ENCODE measurements at places on chromosomes 6 and 20.

DNA sequence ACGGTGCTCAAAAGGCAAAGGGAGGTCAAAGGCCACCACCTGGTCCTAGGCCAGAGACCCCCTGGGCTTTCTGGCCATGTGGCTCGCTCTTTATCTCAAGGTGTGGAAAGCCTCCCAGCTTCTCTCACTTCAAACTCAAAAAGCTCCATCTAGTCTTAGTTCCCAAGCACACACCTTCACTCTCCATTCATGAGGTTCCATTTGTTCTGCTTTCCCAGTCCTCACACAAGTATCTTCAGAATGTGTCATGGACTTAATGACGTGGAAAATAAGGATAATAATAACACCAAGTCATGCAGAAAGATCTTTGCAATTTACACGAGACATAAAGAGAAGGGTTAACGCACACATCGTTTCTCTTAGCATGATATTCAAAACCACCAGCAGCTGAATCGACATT, 219.3 kb downstream of the GMDS start:
- no peaks in the 10 kb centered on the region for H3K4me1 ChIP-seq
- no peaks in the 10 kb centered on the region for H3K36me3 ChIP-seq
- no peak overlapping the region for H3K4me3 ChIP-seq

- DNase-seq = peak; percentile 60
- peak within 1 kb of the TSS; percentile 100 for H3K4me3 ChIP-seq
- H3K36me3 ChIP-seq = 0 out of 2 replicates have a peak, but pooled peaks cover 1% of the 10 kb centered on the region
- H3K27me3 ChIP-seq = no peaks in the 10 kb centered on the region
- peak within 1 kb of the TSS; percentile 85 for H3K27ac ChIP-seq
Measured at GRCh38 chr20:62065674-62066338, at the start of gene TAF4. TSS of gene TAF4 (minus strand) at chr20:62065881. CDS start at chr20:62065810, 71 bp downstream.

GRCh38 chr6:69816569-69816968, 19.8 kb upstream of the LMBRD1 start:
- H3K27ac ChIP-seq = no peak overlapping the region
- no peaks in the 10 kb centered on the region for H3K4me1 ChIP-seq
- no peak for DNase-seq

GRCh38 chr20:722822-723644, 45.3 kb downstream of the SLC52A3 start:
- H3K4me3 ChIP-seq = no peak overlapping the region
- peaks cover 45% of the 10 kb centered on the region for H3K27me3 ChIP-seq
- no peaks in the 10 kb centered on the region for H3K36me3 ChIP-seq
- no peak overlapping the region for H3K27ac ChIP-seq

GRCh38 chr6:29806387-29806786, 21.2 kb upstream of the HLA-G start:
- no peaks in the 10 kb centered on the region for H3K4me1 ChIP-seq
- peaks cover 2% of the 10 kb centered on the region for H3K27me3 ChIP-seq
- DNase-seq = no peak
- H3K36me3 ChIP-seq = no peaks in the 10 kb centered on the region
- no peak overlapping the region for H3K4me3 ChIP-seq
- H3K27ac ChIP-seq = no peak overlapping the region

DNA sequence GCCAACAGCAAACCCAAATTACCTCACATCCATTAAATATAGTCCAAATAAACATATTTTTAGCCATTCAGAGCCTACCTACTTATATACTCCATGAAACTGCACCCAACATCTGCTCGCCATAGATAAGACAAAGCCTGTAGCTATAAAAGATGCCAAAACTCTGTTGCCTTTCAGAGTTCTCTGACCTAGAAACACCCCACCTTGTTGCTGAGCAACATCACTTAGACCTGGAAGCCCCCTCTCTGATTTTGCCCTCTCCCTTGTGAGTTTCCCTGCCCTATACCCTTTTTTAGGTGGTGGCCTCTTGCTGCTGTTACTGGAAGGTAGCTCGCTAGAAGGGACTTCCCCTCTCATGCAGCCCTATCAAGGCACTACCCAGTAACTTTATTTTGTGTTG, 27.7 kb upstream of the FBXL4 start:
- H3K4me3 ChIP-seq = no peak overlapping the region
- no peak overlapping the region for H3K27ac ChIP-seq
- no peaks in the 10 kb centered on the region for H3K27me3 ChIP-seq

GRCh38 chr6:44162876-44163625, 4.4 kb downstream of the CAPN11 start:
- no peak overlapping the region for H3K27ac ChIP-seq
- H3K4me3 ChIP-seq = no peak overlapping the region
- peak; percentile 44 for DNase-seq
- H3K4me1 ChIP-seq = no peaks in the 10 kb centered on the region
- H3K27me3 ChIP-seq = peaks cover 28% of the 10 kb centered on the region

- H3K4me3 ChIP-seq = no peak overlapping the region
- peaks cover 11% of the 10 kb centered on the region for H3K27me3 ChIP-seq
- no peaks in the 10 kb centered on the region for H3K36me3 ChIP-seq
Measured at GRCh38 chr6:34457742-34458735, 7.8 kb upstream of the PACSIN1 start.

DNA sequence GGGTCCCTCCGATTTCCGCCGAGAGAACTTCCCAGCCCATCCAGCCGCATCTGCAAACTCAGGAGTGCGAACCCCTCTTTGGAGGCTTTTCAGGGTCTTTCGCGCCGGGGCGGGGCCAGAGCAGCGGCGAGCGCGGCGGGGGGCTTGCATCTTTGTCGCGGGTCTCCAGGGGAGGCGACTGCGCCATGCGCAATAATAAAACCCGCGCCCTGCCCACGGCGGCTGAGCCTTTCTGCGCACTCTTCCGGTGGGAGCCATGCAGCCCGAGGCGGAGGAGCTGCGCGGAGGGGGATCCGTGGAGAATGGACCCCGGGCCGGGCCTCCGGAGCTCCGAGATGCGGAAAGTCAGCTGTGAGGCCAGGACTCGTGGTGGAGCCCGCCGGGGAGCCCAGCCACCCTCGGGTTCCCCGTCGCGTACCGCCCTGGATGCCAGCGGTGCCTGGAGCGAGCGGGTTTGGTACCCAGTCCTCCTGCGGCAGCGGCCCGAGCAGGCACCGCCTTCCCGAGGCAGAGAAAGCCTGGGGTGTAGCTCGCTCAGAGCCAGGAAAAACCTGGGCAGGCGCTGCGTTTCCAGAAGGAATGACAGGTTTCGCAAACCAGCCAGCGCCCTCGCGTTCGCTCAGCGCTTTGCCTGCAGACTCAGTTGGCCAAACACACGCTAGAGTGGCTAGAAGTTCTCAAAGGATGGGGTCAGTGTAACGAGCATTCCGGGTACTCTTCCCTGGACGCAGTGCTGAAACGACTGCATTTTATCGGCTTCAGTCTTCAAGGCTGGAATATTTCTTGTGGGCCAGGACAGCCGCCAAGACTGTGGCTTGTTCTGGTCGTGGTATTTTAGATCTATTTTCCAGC, 1.2 kb downstream of the AKAP12 start:
- H3K27me3 ChIP-seq = peaks cover 3% of the 10 kb centered on the region
- no peaks in the 10 kb centered on the region for H3K4me1 ChIP-seq
- H3K36me3 ChIP-seq = 0 out of 2 replicates have a peak, but pooled peaks cover 2% of the 10 kb centered on the region
- peak overlapping the region; percentile 69 for H3K4me3 ChIP-seq
- H3K27ac ChIP-seq = peak overlapping the region; percentile 1

- peak; percentile 28 for DNase-seq
- H3K4me3 ChIP-seq = no peak overlapping the region
- H3K27me3 ChIP-seq = no peaks in the 10 kb centered on the region
Measured at GRCh38 chr6:7086488-7086887, 21.3 kb upstream of the RREB1 start.

- H3K36me3 ChIP-seq = no peaks in the 10 kb centered on the region
- H3K27me3 ChIP-seq = no peaks in the 10 kb centered on the region
- no peaks in the 10 kb centered on the region for H3K4me1 ChIP-seq
- H3K4me3 ChIP-seq = no peak overlapping the region
- DNase-seq = no peak
- no peak overlapping the region for H3K27ac ChIP-seq
Measured at GRCh38 chr6:117288083-117288715, 22.8 kb downstream of the VGLL2 start.

GRCh38 chr6:113019176-113019575, 672.0 kb downstream of the RFPL4B start:
- H3K27ac ChIP-seq = peak overlapping the region; percentile 41
- no peaks in the 10 kb centered on the region for H3K36me3 ChIP-seq
- H3K4me3 ChIP-seq = no peak overlapping the region
- no peak for DNase-seq
- H3K4me1 ChIP-seq = peaks cover 8% of the 10 kb centered on the region

- no peaks in the 10 kb centered on the region for H3K4me1 ChIP-seq
- H3K36me3 ChIP-seq = no peaks in the 10 kb centered on the region
- no peak overlapping the region for H3K4me3 ChIP-seq
- DNase-seq = no peak
- H3K27me3 ChIP-seq = peaks cover 61% of the 10 kb centered on the region
Measured at GRCh38 chr20:62989201-62989601, 17.6 kb downstream of the BHLHE23 start.

DNA sequence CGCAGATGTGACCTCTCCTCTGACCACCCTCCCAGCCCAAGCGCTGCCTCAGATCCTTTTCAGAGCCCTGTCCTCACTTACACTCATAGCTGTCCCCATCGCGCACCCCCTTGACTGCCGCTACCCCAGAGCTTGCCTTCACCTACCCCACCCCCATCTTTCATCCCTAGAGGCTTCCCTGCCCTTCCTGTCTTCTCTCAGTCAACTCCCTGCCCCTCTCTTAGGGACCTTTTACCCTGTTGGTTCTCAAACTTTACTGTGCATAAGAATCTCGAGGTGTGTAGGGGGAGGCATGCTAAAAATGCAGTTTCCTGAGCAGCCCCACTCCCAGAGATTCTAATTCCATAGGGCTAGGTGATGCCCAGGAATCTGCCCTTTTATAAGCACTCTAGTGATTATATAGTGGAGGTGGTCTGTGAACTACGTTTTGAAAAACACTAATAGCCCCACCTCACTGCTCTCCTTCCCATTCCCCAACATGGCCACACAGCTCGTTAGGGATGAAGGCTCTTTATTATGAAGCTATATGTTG, 725 bp downstream of the TM9SF4 start:
- peaks cover 4% of the 10 kb centered on the region for H3K36me3 ChIP-seq
- DNase-seq = no peak
- H3K4me1 ChIP-seq = peaks cover 4% of the 10 kb centered on the region
- no peaks in the 10 kb centered on the region for H3K27me3 ChIP-seq

DNA sequence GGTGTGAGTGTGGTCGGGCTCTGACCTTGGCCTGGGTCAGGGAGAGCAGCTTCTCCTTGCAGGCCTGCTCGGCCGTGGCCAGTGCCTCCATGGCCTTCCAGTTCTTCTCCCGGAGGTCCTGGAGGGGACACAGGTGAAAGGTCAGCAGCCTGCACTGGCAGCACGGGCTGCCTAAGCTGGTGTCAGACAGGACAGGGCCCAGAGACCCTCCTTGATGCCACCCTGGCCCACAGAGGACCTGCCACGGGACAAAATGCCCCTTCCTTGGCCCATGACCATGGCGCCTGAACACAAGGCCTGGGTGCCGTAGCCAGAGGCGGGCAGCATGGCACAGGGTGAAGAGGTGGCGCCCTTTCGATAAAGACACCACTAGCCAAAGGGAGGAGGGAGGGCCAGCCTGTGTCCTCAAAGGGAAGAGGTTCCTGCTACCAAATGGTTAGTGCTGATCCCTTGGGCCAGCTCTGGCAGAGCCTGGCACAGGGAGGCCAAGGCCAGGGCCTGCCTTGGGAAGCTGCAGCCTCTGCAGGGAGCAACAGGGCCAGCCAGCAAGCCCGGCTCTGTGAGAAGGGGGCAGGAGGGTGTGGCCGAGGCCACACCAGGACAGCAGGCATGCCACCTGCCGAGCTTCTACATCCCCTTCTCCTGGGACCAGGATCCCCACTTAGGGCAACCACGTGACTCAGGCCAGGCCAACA, 54.8 kb downstream of the DSTN start:
- no peak overlapping the region for H3K4me3 ChIP-seq
- H3K27ac ChIP-seq = no peak overlapping the region
- DNase-seq = no peak
- H3K36me3 ChIP-seq = peaks cover 97% of the 10 kb centered on the region
- no peaks in the 10 kb centered on the region for H3K27me3 ChIP-seq

GRCh38 chr6:150981095-150981494, 115.6 kb downstream of the MTHFD1L start:
- H3K27ac ChIP-seq = no peak overlapping the region
- no peak overlapping the region for H3K4me3 ChIP-seq
- no peak for DNase-seq
- H3K27me3 ChIP-seq = no peaks in the 10 kb centered on the region
- peaks cover 6% of the 10 kb centered on the region for H3K4me1 ChIP-seq

DNA sequence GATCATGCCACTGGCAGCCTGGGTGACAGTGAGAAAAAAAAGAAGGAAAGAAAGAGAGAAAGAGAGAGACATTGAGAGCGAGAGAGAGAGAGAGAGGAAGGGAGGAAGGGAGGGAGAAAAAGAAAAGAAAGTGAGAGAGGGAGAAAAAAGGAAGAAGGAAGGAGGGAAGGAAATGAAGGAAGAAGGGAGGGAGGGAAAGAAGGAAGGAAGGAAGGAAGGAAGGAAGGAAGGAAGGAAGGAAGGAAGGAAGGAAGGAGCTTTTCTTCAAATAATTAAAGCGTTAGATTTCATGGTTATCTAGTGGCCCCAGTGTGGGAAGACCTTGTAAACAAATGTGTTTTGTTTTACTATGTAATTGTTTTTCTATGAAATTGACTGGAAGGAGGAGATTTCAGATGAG, 170.8 kb downstream of the SYNDIG1 start:
- no peak overlapping the region for H3K27ac ChIP-seq
- peaks cover 4% of the 10 kb centered on the region for H3K4me1 ChIP-seq
- no peak for DNase-seq
- H3K4me3 ChIP-seq = no peak overlapping the region

- H3K27ac ChIP-seq = no peak overlapping the region
- DNase-seq = no peak
- H3K4me3 ChIP-seq = no peak overlapping the region
Measured at GRCh38 chr20:1332749-1333300, 3.9 kb upstream of the SDCBP2 start.

GRCh38 chr6:43428874-43429273, 1.5 kb downstream of the ABCC10 start:
- no peak overlapping the region for H3K4me3 ChIP-seq
- peaks cover 14% of the 10 kb centered on the region for H3K36me3 ChIP-seq
- DNase-seq = no peak
- H3K27me3 ChIP-seq = no peaks in the 10 kb centered on the region
- H3K27ac ChIP-seq = no peak overlapping the region

DNA sequence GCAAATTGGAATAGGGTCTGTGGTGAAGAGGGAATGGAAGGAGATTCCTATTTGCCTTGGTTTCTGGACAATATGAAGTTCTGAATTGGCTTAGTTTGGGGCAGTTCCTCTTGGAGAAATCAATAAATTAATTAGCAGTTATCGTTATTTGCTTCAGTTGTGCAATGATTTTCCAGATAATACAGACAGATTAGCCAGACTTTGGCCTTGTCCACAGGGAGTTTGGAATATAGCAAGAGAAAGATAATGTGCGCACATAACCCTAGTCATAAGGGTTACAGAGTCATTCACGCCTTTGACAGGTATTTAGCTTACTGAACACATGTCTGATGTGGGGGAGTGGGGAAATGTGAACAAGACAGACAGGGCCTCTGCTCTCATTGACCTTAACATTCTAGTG, 1.3 kb downstream of the ATRN start:
- H3K27ac ChIP-seq = no peak overlapping the region
- peaks cover 5% of the 10 kb centered on the region for H3K4me1 ChIP-seq
- 0 out of 2 replicates have a peak, but pooled peaks cover 2% of the 10 kb centered on the region for H3K27me3 ChIP-seq
- no peaks in the 10 kb centered on the region for H3K36me3 ChIP-seq
- H3K4me3 ChIP-seq = peak overlapping the region; percentile 90

- no peaks in the 10 kb centered on the region for H3K36me3 ChIP-seq
- no peak for DNase-seq
- no peak overlapping the region for H3K4me3 ChIP-seq
- peaks cover 2% of the 10 kb centered on the region for H3K4me1 ChIP-seq
- H3K27me3 ChIP-seq = no peaks in the 10 kb centered on the region
- H3K27ac ChIP-seq = no peak overlapping the region
Measured at GRCh38 chr6:12474167-12475140, 184.3 kb downstream of the EDN1 start.
